Stimulated activated CD8-positive, alpha-beta memory T cell treated with anti-CD3 and anti-CD28 coated beads, Interleukin-2, amount 100 ng/mL, for 48 hours (primary cell): ENCODE measurements at places on chromosomes 1 and 21.

- DNase-seq: no peak
Observed at GRCh38 chr1:7263021-7263960, 478.0 kb downstream of the CAMTA1 start.

DNA sequence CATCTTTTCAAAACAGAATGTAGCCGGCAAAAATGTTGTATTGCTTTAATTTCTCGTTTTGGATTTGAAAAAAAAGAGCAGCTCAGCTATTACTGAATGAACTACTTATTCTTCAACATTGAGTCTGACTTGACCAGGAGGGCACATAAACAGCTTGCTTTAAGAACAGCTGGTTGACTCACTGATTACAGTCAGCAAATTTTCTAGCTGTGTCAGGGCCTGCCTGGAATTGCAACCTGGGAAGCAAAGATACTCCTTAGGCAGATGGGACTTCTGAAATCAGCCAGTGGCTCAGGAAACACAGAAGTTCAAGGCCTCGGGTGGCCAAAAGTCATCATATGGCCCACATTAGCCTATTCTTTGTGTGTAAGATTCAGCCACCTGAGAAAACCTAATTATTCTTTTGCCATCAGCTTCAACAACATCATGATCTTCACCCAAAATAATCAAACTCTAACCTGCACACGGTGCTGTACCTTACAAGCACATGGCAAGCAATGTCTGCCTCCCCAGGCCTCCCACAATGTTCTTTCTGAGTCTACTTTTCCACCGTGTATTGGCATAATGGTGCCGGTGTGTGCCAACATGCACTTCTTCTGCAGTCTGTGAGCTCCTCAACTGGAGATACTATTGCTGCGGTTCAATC is 307.2 kb downstream of the HHIPL2 start:
- no peak for DNase-seq

GRCh38 chr1:235331401-235331800 is 3.0 kb downstream of the GGPS1 start:
- no peak for DNase-seq

DNA sequence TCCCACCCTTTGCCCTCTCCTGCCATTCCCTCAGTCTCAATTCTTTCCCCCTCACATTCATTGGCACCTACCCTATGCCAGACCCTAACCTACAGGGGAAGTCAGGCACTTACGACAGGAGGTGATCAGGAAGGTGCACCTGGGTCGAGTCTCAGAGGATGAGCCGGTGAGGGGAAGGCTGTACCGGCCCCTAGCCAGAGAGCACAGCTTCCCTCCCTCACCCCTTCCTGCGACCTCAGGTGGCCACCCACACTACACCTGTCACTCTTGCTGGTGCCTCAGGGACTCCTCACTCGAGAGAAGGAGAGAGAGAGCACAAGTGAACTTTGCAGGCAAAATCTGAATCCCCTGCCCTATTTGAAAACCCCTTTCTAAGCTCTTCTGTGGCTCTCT is 1.7 kb upstream of the MYOM3 start:
- DNase-seq: no peak

DNA sequence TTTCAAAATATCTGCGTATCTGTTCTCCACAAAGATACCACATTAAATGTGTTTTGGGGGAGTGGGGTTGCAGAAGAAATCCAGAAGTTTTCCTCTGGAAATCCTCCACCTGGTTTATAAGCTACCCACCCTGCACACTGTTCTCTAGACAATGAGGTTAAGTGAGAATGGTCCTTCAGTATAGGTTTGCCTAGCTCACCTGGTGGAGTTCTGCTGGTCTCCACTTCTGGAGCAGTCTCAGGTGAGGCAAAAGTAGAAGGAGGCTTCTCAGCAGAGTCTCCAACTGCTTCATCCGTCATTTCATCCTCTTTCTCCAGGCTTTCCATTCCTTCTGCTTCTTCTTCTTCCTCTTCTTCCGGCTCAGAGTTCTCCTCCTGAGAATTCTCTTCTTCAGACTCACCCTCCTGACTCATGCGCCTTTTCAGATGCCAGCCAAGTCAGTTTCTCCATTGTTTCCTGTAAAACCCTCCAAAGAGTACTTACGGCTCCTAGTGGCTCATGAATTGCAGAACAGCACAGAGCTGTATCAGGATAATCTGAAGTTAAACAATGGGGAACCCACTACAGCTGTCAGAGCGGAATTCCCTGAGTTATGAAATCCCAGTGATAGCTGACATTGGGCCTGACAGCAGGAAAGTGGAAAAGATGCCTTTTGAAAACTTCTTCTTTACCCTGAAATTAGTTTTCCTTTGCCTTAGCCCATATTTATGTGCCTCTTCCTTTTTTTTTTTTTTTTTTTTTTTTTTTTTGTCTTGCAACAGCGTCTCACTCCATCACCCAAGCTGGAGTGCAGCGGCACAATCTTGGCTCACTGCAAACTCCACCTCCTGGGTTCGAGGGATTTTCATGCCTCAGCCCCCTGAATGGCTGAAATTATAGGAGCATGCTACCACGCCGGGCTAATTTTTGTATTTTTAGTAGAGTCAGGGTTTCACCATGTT is 38.5 kb downstream of the MSTO1 start:
- DNase-seq: no peak

- no peak for DNase-seq
Observed at GRCh38 chr1:169452921-169453320, 25.6 kb upstream of the CCDC181 start.

DNA sequence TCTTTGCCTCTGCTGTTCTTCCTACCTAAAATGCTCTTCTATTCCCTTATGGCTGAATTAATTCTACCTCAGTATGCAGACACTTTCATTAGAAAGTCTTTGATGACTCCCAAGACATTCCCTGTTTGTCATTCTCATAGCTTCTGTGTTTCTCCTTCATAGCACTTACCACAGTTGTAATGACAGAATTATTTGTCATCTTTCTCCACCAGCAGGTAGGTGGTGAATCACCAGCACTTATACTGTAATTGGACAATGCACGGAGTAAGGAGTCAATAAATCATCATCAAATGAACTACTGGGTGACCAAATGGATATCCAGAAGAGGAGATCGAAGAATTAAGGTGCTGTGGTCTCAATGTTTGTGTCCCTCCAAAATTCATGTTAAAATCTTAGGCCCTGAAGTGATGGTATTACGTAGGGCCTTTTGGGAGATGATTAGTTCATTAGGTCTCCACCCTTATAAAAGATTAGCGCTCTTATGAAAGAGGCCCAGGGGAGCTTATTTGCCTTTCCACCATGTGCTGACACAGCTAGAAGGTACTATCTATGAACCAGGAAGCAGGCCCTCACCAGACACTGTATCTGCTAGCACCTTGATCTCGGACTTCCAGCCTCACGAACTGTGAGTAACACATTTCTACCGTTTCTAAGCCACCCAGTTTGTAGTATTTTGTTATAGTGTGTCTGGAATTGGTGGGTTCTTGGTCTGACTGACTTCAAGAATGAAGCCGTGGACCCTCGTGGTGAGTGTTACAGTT is 2.4 kb upstream of the CCT8 start:
- DNase-seq: no peak

GRCh38 chr1:78304341-78304740 is 186.4 kb upstream of the PTGFR start:
- DNase-seq: no peak

GRCh38 chr1:180842052-180842451 is 70.6 kb upstream of the KIAA1614 start:
- DNase-seq: no peak

GRCh38 chr1:28136922-28137613 is 39.4 kb downstream of the PTAFR start:
- no peak for DNase-seq

DNA sequence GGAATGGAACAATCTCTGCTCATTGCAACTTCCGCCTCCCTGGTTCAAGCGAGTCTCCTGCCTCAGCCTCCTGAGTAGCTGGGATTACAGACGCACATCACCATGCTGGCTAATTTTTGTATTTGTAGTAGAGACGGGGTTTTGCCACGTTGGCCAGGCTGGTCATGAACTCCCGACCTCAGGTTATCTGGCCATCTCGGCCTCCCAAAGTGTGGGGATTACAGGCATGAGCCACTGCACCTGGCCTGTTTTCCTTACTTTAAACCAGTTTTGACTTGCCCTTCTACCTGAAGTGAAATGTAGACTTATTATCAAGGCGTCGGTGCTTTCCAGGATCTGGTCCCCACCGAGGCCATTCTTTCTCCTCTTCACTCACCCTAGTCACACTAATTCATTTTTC is 141.8 kb downstream of the DYRK1A start:
- no peak for DNase-seq

DNA sequence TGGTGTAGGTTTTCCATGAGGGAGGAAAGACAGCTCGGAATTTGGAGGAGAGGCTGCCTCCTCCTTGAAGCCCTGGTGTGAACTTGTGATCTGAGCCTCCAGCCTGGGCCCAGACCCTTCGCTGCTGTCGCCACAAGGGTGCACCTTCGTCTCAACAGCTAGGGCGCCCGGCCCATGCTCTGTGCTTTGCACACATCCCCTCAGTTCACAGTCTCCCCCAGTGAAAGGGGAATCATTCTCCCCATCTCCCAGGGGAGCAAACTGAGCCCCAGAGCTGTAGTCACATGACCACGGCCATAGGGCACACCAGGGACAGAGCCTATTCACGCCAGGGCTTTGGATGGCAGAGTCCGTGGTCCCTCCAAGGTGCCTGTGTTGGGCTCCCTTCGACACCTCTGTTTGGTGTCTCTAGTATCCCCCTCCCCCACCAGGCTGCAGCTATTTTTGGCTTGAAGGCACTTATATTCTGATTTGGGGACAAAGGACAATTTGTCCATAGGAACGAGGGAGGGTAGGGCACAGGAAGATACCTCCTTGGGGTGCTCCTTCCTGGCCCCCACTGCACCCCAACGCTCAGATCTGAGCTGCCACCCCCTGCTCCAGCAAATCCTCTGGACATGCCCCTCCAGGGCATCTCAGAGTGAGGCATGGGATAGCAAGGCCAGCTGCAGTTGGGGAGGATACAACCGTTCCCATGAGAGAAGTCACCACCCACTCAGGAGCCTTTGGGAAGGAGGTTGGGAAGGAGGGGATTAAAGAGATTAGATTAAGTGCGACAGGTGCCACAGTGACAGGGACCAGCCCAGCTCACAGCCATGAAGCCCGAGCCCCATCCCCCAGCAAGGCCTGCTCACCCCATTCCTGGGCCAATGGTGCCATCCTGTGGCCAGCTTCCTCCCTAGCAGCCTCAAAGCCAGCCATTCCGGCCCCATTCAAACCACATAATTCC is 15.7 kb downstream of the MATN1 start:
- peak; percentile 52 for DNase-seq

DNA sequence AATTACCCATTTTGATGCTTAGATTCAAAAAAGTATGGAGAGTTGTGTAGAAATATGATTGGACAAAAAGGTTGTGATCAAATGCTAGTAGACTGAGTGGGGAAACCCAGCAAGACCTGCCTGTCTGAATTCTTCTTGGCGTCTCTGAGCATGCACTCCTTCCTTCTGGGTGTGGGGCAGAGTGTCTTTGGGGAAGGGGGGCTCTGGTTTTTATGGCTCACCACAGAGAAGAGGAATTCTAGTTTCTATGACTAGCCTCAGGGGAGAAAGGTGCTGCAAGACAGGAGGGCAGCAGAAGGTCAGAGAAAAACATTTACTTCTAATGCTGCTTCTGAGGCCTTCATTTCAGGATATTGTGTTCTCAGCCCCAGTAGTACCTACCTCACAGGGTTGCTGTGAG is 33.9 kb upstream of the PIGC start:
- no peak for DNase-seq

DNA sequence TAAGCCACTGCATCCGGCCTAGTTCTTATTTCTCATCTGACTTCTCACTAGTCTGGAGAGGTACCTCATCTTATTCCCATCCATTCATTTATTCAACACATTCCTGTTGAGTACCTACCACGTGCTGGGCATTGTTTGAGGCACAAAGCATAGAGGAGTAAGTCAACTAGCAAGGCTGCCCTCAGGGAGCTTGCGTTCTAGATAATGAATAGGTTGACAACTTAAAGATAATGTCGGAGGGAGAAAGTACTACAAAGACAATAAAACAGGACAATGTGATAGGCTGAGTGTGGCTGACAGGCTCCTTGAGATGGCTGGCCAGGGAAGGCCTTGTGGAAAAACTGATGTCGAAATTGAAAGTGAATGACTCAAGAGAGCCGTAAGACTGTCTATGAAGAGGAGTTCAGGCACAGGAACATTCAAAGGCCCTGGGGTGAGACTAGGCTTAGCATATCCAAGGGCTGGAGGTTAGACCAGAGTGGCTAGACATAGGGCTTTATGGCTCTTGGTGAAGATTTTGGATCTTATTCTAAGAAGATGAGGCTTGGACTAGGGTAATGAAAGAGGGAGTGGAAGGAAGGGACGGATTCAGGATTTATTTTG is 18.3 kb downstream of the SPATA21 start:
- DNase-seq: no peak

DNA sequence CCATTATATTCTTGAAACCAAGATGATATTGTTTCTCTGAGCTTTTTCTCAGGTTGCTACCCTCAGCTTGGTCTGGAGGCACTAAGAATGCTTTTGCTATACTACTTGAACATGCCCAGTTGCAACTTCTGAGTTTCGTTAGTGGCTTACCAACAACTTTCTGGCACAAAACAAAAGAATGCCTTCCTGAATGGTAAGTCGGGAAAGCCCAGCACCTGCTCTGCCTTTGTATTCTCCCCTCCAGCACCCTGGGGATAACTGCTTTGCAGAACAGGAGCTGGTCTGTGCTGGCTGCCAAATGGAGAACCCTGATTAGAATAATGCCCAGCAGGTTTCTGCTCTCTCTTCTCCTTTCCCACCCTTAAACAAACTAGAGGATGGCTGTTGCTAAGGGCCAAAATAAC is 149.3 kb downstream of the TGFB2 start:
- DNase-seq: no peak

DNA sequence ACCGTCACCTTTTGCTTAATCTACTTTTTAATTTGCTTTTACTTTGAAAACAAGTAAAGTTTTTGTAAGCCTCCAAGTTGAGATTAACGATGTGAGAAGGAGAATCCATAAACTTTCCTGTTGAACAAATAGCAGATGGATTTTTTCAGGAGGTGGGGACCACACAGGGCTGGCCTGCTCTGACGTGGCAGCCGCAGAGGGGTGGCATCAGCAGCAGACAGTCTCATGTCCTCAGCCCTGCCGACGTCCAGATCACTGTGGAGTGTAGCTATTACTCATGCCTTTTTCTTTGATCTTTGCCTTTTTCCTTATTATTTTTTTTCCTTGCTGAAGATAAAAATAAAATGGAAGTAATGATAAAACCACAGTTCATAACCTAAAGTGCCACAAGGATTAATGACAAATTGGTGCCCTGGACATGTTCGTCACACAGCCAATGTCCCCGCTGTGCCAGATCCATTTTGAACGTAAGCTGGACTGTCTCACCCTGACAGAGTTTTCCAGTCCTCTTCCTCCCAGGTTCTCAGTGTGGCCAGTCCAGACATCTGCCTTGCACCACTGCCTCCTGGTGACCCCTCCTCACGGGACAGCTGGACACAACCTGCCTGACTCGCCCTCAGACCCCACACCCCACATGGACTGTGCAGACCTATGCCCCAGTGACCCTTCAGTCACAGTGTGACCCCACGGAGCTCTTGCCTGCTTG is 15.4 kb upstream of the ZBTB21 start:
- no peak for DNase-seq

- peak; percentile 50 for DNase-seq
Observed at GRCh38 chr1:223712194-223712849, at the start of gene CAPN2. TSS of gene CAPN2 (plus strand) at chr1:223712539. CDS start at chr1:223712641, 102 bp downstream.
